ENCODE measurements at places on chromosomes 6 and 20. TPM values are rescaled to one million over a fixed set of nuclear protein-coding genes. Genes with fewer than 3 reads are reported as not detected.

DNA sequence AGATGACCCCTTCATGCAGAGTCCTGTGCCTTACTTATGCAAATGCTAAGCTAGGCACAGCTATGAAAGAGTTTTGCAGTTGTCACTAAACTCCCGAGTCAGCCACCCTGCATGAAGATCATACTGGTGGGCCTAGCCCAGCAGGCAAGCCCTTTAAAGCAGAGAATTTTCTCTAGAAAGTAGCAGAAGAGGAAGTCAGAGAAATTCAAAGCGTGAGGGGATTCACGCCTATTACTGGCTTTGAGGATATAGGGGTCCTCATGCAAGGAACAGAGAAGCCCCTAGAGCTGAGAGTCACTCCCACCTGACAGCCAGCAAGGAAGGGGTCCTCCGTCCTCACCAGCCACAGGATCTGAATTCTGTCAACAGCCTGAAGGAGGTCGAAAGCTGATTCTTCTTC, 54.6 kb downstream of the MYB start:
- H3K4me1 ChIP-seq = no peaks in the 10 kb centered on the region
- no peak overlapping the region for H3K27ac ChIP-seq
- no peaks in the 10 kb centered on the region for H3K36me3 ChIP-seq
- no peak for DNase-seq
- H3K4me3 ChIP-seq = no peak overlapping the region
- H3K27me3 ChIP-seq = no peaks in the 10 kb centered on the region

- DNase-seq = no peak
- H3K36me3 ChIP-seq = no peaks in the 10 kb centered on the region
- no peak overlapping the region for H3K27ac ChIP-seq
- H3K27me3 ChIP-seq = no peaks in the 10 kb centered on the region
These were observed 669.9 kb upstream of the ID4 start for GRCh38 chr6:19167251-19167650.

GRCh38 chr6:123802697-123803503, 765 bp upstream of the NKAIN2 start:
- DNase-seq = peak; percentile 77
- H3K4me1 ChIP-seq = peaks cover 5% of the 10 kb centered on the region
- no peaks in the 10 kb centered on the region for H3K27me3 ChIP-seq
- no peaks in the 10 kb centered on the region for H3K36me3 ChIP-seq
- H3K27ac ChIP-seq = no peak overlapping the region

DNA sequence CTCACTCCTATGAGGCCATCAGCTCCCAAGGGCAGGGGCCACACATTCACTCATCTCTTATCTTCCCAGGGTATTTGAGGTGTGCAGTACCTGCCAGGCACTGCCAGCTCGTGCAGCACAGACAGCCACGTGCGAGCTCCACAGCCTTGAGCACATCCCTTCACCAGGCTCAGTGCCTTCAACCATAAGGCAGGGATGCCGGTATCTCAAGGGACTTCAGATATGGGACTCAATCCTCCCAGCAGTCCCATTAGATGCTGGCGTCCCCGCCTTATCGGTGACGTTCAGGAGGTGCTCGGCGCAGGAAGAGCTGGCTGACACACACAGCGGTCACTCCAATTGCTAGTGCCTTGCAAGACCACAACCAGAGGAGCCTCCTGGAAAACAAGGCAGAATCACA, 47.0 kb downstream of the EZR start:
- no peak for DNase-seq
- peaks cover 54% of the 10 kb centered on the region for H3K36me3 ChIP-seq
- H3K4me3 ChIP-seq = no peak overlapping the region

- no peak overlapping the region for H3K4me3 ChIP-seq
- no peak overlapping the region for H3K27ac ChIP-seq
- no peaks in the 10 kb centered on the region for H3K27me3 ChIP-seq
- H3K4me1 ChIP-seq = no peaks in the 10 kb centered on the region
These were observed 55.2 kb downstream of the TIAM2 start for GRCh38 chr6:155050311-155050710.

DNA sequence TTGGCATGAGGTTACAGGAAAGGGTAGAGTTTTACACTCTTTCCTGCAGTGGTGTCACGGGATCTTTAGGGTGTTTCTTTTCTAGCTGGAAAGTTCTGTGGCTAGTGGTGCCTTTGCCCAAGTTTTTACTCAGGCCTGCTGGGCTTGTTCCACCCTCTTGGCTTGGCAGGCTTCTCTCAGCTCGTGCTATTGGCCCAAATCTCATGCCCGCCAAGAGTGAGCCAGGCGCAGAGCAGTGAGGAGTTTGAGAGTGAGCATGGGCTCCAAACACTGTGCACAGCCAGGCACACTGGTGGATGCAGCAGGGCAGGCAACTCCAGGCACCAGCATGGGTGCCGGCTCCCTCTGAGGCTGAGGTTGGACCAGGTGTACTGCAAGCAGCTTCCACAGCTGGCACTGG, 206.5 kb downstream of the SAMD5 start:
- no peaks in the 10 kb centered on the region for H3K36me3 ChIP-seq
- no peak overlapping the region for H3K4me3 ChIP-seq
- H3K4me1 ChIP-seq = no peaks in the 10 kb centered on the region
- no peak overlapping the region for H3K27ac ChIP-seq
- no peaks in the 10 kb centered on the region for H3K27me3 ChIP-seq
- DNase-seq = no peak

DNA sequence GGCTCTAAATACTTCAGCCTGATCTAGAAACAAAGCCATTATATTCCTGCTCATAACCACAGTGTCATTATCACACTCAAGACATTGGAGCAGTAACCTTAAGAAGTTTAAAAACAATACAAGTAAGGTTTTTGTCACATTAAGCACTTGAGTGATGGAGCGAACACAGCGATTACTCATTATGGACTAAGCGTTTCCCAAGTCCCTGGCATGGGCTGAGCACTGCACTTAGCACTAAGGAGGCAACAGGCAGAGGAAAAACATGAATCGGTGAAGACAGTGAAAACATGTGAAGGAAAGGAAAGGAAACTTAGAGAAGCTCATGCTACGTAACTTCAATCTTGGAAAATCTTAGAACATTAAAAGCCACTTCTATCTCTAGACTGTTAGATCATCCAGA, 108.7 kb downstream of the SLC24A3 start:
- H3K27ac ChIP-seq = no peak overlapping the region
- H3K36me3 ChIP-seq = no peaks in the 10 kb centered on the region
- H3K27me3 ChIP-seq = no peaks in the 10 kb centered on the region

GRCh38 chr6:33367009-33367714, 24.5 kb upstream of the KIFC1 start:
- H3K27ac ChIP-seq = no peak overlapping the region
- DNase-seq = no peak
- H3K4me3 ChIP-seq = no peak overlapping the region

DNA sequence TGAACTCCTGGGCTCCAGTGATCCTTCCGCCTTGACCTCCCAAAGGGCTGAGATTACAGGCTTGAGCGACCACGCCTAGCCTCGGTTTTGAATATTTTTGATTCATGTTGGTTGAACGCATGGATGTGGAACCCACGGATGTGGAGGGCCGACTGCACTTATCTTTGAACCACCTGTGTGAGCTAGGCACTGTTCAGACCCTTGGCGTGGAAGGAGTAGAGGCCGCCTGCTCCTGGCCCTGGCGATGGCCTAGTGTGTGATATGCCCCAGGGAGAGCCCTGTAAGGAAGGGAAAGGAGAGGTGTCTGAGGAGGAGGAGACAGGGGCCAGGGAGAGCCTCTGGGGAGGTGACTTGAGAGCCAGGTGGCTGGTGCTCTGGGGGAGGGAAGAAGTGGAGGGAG, 64.3 kb downstream of the BCAS4 start:
- no peaks in the 10 kb centered on the region for H3K36me3 ChIP-seq
- H3K27ac ChIP-seq = no peak overlapping the region
- no peaks in the 10 kb centered on the region for H3K27me3 ChIP-seq
- no peak for DNase-seq
- H3K4me3 ChIP-seq = no peak overlapping the region

PPP1R3D gene
- total RNA-seq = 16.6 TPM

WFDC12 gene
- total RNA-seq = not detected

SLA2 gene
- total RNA-seq = 0.73 TPM
